ENCODE measurements at places on chromosomes 1 and 21.

DNA sequence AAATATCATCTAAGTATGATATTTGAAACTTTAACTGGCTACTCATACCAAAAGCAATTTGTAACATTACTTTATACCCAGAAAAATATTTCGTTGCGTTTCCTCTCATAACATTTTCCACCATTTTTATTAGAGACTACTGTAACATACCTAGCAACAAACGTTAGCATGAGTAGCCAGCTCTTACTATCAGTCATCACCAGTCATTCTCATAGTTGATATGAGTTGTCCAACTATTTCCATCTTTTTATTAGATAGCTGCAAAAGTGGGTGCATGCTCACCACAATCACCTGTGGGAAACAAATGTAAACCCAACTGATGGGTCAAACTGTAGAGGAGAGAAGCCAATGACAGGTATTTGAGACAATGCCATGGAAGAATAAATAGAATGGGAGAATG, 114.6 kb downstream of the AKT3 start:
- DNase-seq, result no peak

- DNase-seq, result no peak
Measured at GRCh38 chr1:208510192-208510952, 266.2 kb upstream of the PLXNA2 start.

DNA sequence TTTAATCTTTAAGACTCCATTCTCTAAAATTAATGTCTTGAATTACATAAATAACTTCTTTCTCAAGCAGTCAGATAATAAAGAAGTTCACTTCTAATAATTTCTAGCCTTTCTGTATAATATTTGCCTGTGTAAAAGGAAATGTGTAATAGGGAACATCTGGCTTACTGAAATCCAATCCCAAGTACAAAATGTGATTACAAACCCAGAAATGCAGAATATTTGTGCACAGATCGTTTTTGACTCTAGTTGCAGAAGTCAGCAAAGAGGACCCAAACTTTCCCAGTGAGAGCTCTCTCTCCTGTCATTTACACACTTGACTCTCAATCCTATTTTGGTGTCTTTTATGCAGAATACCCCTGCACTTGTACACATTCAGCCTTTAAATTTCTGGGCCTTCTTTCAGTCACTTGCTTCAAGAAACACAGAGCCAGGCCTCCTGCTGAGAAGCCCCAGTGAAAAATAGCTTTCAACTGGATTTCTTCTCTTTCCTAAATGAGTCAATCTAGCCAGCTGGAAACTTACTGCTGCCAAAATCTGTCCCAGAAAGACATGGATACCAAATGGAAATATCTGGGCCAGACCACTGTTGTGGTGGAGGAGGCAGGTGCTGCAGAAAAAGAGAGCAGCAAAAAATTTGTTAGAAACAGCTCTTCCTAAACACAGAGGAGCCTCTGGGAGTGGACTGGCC, 68.5 kb upstream of the ADAM30 start:
- no peak for DNase-seq

DNA sequence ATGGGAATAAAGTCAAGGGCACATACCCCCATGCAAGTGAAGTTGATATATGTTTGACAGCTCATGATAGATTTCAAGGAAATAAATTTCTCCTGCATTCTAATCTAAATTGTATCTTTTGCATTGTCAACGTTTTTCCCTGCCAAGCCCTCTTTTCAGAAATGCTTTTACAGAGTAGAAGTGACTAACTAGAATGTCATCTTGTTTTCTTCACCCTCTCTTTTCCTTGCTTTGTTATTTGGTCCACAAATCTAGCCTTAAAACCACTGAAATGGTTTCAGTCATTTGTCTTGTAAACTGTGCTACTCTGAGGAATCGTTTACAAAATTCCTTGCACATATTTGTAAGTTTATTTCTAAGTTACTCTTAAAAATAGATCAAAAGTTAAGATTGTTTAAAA, 600.8 kb upstream of the CXADR start:
- no peak for DNase-seq

- DNase-seq, result no peak
Measured at GRCh38 chr1:9451081-9451480, 88.2 kb upstream of the SLC25A33 start.

- DNase-seq, result no peak
Measured at GRCh38 chr1:187326557-187326956, 497.8 kb downstream of the PLA2G4A start.

DNA sequence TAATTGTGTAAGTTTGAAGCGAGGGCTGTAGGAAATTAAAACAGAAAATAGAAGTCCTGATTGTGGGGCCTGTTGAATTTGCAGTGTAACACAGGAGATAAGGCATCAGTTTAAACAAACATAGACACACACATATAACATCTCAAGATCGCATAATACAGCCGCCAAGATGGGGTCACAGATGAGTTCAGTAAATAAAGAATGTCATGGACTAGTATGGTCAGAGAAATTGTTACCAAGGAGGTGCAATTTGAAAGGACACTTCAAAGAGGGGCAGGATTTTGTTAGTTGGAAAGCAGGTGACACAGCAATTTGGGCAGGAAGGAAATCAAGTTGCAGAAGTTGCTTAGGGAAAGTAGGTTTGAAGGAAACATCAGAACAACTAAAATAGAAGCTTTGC, 450.0 kb downstream of the USP25 start:
- no peak for DNase-seq

GRCh38 chr1:234656944-234657654, 47.1 kb upstream of the IRF2BP2 start:
- no peak for DNase-seq

DNA sequence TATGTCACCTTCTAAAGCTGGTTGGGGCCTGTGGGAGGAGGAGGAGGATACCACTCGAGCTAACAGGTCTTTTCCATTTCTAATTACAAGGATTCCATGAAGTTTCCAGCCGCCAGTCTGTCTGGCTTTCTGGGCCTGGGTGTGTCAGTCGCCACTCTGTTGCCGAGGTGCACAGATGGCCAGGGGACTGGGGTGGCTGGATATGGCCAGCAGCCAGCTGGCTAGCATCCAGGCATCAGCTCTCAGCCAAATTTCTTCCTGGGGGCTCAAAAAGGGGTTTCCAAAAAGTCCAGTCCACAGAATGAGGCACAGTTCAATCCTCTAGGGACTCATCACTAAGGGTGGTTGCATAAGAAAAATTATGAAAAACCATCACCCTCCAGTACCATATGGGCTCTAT, 32.4 kb downstream of the ITPKB start:
- peak; percentile 88 for DNase-seq

DNA sequence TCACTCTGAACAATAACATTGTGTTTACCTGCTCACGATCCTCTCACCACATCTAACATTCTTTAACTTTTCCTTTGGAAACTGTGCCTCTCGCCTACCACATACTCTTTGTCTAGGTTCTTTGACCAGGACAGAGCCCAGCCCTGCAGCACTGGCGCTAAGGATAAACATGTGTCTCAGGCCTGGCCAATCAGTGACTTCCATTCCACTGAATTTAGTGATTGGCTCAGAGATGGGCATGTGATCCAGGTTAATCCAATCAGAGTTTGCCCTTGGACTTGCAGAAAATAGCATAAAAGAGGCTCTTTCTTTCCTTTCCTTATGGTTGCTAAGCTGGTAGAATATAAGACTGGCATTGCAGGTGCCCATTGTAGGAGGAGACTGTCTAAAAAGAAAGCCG, 605.7 kb downstream of the MATN1 start:
- no peak for DNase-seq

GRCh38 chr1:198771563-198772153, 132.8 kb downstream of the PTPRC start:
- peak; percentile 65 for DNase-seq

GRCh38 chr21:23249760-23250159, 2251.6 kb downstream of the NCAM2 start:
- DNase-seq, result no peak

GRCh38 chr1:119631433-119632102, 16.5 kb downstream of the ZNF697 start:
- peak; percentile 30 for DNase-seq

DNA sequence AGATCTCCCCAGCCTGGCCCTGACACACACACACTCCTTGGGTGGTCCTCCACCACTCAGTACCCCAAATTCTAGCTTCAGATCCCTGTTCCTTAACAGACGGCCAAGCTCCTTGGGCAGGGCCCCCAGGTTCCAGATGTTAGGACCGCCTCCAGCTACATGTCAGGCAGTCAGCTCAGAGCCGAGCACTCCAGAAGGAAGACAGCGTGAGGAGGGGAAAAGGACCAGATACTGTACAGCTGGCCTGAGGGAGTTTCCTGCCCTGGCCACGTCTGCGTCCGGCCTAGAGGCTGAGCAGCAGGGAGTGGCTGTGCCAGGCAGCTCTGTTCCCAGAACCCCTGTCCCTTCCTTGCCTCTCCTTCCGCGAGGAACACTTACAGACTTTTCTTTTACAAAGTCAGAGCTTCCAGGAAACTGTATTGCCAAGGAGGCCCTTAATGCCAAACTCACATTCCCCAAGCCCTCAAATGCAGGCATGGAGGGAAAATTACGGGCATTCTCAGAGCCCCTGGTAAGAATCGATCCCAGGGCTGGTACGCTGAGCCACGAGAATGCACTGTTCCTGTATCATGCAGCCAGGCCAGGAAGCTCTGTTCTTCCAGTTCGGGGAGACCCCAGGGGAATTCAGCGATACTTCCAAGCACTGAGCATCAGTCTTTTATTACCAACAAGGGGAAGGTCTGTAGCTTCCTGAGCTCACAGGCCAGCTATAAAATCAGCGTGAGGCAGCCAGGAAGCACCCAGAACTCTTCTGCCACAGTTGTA, 45.2 kb upstream of the CNTN2 start:
- no peak for DNase-seq

DNA sequence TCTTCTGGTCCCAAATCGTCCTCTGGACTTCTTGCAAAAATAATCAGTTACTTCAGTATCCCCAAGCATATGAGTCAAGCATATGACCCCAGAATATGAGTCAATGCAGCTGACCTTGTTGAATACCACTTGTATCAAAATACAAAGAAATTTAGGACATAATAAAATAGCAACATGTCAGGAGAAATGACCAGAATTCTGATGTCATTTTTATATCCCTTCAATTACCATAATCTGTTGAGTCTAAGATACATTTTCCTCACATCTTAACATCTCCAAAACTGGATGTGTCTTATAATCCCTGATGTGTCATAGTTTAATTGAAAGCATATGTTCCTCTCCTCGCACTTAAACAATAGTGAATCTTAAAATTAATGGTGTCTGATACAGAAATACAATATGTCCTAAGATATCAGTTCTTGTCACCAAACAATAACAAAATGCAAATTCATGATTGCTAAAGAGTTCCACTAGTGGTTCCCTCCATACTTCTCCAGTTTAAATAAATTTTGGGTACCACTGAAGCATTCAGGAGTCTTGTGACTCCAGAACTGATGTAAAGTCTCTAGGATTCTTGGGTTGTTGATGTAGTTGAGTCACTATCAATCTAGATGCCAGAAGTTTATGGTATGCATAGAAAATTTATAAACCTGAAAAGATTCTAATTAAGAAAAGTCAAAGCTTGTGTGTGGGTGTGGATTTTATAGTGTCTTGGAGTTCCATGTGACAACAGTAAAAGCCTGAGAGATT, 41.8 kb downstream of the KIFAP3 start:
- DNase-seq, result no peak

DNA sequence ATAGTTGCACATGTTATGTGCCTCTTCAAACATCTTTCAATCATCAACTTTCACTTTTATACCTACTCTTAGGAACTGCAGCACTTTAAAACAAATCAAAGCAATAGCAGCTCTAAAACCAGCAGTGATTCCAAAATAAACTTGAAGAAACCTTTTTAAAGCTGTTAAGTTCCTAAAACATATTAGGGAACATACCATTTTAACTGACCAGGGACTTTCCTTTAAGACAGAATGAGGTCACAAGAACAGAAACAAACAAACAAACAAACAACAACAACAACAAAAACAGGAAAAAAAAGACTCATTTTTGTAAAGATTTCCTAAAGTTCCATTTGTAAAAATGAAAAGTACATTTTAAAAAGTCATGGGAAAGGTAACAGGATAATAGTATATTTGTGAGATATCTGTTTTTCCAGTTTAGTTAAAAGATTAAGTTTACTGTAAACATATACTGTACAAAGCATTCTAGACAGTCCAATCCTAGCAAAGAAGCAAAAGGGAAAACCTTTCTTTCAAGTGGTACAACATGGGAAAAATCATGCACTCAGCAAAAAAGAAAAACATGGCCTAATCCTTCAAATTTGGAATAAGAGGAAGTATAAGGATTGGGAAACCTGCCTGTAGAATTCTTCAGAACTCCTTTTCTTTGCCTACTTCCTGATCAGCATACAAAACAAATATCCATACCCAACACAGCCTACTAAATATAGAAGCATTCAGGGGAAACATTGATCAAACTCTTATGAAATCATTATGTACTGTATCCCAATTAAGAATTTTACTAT, 45.5 kb downstream of the EPS15 start:
- no peak for DNase-seq

GRCh38 chr1:43866201-43866600, 67.4 kb upstream of the ARTN start:
- no peak for DNase-seq

GRCh38 chr1:209527372-209527771, 56.1 kb upstream of the CAMK1G start:
- no peak for DNase-seq

- no peak for DNase-seq
Measured at GRCh38 chr21:41360072-41360821, 1.6 kb upstream of the MX2 start.

- DNase-seq, result no peak
Measured at GRCh38 chr1:4597020-4597419, 57.4 kb upstream of the AJAP1 start.

DNA sequence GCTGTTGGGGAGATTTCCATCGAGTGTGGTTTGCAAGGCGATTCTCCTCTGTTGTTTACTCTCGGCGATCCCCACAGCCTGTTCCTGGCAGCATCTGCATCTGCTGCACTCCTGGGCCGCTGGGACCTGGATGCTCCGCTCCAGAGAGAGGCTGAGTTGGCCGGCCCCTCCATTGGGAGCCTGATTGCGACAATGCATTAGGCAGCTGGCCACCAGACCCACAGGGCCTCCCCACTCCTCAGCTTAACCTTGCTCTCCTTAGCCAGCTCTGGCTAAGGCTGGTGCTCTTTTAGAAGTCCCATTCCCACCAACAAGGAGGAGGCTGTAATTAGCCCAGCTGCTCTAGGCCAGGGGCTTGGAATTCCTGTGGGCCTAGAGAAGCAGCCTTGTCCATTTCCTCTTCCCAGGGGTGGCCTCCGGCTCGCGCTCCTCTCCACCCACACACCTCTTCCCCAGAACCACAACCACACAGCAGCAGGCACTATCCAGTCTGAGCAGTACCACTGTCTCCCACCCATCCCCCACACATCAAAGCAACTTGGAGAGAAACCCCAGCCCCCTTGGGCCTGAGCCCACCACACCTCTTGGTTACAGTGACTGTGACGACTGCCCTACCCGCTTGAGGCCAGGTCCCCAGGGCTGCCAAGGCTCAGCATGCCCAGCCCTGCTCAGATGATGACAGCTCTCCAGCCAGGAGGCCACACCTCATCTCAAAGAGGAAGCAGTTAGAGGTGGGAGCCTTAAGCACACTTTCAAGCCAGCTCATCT, 193.8 kb upstream of the EDN2 start:
- DNase-seq, result no peak

- DNase-seq, result no peak
Measured at GRCh38 chr1:185693654-185694053, 40.5 kb upstream of the HMCN1 start.

DNA sequence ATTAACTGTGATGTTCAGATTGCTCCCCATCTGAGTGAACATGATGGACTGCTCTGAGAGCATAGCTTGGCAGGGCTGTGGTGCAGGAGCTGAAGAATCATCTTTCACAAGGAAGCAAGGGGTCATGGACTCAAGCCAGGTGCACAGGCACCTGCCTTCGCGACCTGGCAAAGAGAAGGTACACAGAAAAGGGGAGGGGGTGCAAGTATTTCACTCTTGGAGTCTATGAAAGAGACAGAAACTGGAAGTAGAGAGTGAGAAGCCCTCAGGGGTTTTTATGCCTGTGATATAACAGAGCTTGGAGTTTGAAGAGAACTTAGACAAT, 232.6 kb upstream of the PLXNA2 start:
- DNase-seq, result no peak
